ENCODE measurements at places on chromosomes 7 and 10.

DNA sequence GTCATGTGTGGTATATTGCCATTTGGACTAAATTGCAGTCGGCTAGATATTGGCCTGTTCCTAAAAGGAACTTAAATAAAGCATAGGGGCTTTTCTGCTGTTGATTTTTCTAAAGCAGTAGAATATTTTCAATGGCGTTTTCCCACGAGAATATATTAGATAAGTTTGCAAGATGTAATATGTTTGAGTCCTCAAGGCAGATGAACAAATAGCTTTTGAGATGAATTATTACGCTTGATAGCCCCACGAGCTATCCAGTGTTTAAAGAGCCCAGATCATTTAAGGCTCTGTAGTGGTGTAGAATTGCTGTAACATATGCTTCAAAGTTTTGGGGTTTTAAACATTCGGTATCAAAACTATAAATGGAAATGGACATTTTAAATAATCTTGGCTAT is 2.9 kb downstream of the CELF2 start:
- no peak for DNase-seq

DNA sequence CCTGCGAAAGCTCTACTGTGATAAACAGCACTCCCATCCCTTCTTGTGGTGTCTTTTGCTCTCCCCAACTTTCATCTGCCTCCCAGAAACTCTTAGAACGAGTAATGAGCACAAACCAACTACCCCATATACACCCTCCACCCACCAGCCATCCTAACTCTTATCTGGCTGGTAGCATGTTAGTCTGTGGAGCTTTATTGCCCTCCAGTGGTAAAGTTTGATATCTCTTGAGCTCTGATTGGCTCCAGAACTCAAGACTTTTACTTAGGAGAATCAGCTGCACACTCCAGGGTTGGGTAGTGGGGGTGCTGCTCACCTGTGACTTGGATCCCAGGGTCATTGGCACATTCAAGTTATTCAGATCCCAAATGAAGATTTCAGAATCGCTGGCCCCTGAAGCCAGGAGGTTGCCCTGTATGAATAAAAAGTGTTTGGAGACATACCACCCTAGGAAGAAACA is 10.9 kb downstream of the SEC31B start:
- DNase-seq = peak; percentile 90

DNA sequence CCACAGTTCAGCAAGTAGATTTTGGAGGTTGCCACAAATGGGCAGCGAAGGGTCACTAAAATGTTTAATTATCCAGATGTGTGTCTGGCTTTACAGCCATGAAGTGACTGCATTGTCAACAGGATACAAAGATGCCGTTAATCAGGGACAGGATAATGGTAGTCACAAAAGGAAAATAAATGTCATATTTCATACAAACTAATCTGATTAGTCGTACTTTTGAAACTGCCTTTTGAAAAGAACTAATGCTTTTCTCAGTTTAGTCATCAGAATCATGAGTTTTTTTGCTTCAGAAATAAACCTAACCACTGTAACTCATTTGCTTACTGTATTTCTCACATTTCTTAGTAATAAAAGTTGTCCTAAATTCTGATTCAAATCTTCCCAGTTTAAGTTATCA is 22.2 kb upstream of the WNT16 start:
- no peak for DNase-seq

- DNase-seq = no peak
Observed at GRCh38 chr7:46745707-46746090, 824.6 kb upstream of the IGFBP3 start.

GRCh38 chr7:19117870-19118608 is 603 bp upstream of the TWIST1 start:
- no peak for DNase-seq

GRCh38 chr7:150580638-150581394 is 13.6 kb downstream of the GIMAP4 start:
- DNase-seq = peak; percentile 56

GRCh38 chr7:19290066-19290465 is 144.8 kb upstream of the FERD3L start:
- DNase-seq = no peak

DNA sequence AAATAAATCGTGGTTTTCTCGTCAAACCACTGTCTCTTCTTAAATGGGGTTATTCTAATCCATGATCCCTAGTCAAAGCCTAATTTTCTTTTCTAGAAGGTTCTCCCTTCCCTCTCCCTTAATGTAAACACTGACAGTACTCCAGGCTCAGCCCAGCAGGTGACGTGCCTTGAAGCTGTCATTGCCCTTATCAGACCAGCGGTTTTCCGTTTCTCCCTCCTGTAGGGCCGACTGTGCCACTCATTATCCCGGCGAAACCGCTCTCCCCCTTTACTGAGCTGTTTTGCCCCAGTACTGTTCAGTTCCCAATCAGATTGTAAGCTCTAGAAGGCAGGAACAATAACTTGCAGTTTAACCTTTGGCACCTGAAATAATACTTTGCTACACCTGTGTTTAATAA is 153.5 kb upstream of the RHEB start:
- peak; percentile 50 for DNase-seq

Measured in hematopoietic multipotent progenitor cell treated with erythropoietin and hydrocortisone succinate and interleukin-3 and kit ligand, for 4 days (in vitro differentiated cells).